Stimulated activated CD8-positive, alpha-beta memory T cell treated with anti-CD3 and anti-CD28 coated beads, Interleukin-4, amount 100 ng/mL, for 48 hours (primary cell): ENCODE measurements at places on chromosomes 5 and 9.

DNA sequence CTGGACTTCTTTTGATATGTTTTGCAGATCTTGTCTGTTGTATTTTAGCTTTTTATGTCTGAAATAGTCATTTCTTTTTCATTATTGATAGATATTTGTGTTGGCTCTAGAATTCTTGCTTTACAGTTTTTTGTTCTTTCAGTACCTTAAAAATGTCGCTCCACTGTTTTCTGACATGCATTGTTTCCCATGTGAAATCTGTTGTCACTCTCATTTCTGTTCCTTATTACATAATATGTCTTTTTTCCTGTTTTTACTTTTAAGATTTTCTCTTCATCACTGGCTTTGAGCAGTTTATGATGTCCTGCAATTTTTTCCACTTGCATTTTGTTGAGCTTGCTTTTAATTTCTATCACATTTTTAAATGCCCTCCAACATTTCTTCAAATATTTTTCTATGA is 270.4 kb upstream of the TARS1 start:
- no peak for DNase-seq

GRCh38 chr5:111902436-111902835 is 145.4 kb upstream of the NREP start:
- no peak for DNase-seq

- DNase-seq: no peak
These were observed 461.3 kb upstream of the RORB start for GRCh38 chr9:74035786-74036185.

GRCh38 chr5:166648736-166649135 is 1642.7 kb upstream of the WWC1 start:
- DNase-seq: no peak

DNA sequence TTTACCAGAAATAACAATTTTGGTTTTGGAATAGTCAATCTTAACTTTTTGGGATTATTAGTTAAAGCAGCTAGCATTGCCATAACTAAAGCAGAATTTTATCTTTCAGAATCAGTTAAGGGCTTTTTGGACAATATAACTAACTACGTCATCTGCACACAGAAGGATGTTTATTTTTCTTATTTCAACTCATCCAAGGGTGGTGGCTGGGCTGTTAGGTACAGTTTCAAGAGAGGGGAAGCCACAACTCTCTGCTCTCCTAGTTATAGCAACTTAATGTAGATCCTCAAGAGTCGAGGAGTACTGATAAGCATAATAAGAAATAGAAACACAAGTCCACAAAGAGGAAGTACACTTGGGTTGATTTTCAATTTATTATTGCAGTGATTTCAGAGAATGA is 65.6 kb downstream of the ANKRD55 start:
- DNase-seq: no peak

GRCh38 chr9:99822806-99823591 is 1.3 kb downstream of the NR4A3 start:
- DNase-seq: peak; percentile 53

DNA sequence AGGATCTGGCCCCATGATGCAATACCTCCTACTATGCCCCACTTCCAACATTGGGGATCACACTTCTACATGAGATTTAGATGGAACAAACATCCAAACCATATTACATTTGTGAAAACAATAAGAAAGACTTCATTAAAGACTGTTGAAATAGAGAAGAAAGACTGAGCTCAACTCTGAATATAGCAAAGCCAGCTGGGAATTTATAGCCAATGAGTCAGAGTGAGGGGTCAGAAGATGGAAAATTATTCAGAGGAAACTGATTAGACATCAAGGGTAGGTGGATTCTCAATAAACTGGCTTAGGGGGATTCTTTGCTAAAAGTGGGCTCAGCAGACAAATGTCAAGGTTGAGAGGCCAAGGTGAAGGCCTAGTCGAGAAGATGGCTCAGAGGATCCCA is 25.6 kb downstream of the BTF3 start:
- no peak for DNase-seq

DNA sequence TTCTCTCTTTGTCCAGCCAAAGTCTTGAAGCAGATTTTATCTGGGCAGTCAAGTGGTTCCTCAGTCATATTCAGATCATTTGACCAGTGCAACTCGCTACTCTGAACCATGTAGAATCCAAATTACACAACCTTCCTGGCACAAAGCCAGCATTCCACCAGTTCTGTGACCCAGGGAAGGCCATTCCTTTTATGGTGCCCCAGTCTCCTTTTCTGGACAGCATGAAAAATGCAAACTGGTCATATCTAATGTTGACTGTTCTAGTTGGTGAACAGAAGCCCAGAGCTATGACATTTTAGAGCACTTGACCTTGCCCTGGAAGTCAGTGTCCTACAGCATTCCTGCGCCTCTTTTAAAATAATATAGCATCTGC is 364.6 kb downstream of the BRINP1 start:
- no peak for DNase-seq

DNA sequence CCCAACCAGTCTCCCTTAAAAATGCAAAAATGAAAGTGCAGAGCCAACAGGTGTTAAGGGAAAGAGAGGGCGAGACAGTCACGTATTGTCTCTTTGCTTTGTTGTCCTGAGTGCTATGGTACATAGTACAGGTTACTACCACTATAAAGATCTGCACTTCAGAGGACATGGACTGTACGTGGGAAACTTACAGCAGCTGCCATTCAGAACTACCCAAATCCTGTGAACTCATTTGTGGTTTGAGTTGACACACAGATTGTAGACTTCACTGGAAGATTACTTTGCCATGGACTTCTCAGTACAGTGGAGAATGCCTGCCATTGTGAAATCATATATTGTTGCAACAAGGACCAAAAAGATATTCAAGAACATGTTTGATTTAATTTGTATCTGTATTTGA is 34.8 kb downstream of the FBXO38 start:
- DNase-seq: no peak

DNA sequence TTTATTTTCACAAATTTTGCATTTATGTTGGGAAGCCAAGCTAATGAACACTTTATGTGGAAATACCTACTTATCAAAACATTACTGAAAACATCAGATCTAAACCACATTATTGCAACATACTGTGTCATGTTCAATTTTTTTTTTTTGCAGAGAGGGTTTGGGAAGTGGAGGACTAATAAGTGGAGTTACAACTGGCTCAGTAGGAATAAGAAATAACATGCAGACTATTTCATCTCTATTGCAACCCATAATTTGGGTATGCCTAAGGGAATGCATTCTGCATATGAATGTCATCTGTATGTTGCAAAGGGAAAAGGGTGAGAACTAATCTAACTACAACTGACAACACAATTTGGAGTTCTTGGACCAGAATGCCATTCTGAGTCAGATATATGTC is 41.8 kb downstream of the APC start:
- no peak for DNase-seq

DNA sequence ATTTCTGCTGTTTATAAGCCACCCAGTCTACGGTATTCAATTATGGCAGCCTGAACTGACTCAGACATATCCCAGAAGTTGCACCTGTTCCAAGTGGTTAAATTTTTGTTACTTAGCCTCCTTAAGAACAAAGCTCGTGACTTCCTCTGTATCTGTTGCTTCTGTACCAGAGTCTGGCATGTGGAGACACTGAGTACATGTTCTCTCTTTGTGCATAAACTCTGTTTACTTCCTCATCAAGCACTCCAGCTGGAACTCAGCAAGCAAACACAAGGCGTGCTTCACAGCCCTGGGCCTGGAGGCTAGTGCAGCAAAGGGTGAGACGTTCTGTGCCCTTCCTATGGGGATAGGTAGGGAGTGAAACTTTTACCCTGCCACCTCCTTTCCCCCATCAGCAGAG is 19.0 kb downstream of the C9orf152 start:
- no peak for DNase-seq

- DNase-seq: no peak
These were observed 96.5 kb upstream of the PHYKPL start for GRCh38 chr5:178328826-178329730.

DNA sequence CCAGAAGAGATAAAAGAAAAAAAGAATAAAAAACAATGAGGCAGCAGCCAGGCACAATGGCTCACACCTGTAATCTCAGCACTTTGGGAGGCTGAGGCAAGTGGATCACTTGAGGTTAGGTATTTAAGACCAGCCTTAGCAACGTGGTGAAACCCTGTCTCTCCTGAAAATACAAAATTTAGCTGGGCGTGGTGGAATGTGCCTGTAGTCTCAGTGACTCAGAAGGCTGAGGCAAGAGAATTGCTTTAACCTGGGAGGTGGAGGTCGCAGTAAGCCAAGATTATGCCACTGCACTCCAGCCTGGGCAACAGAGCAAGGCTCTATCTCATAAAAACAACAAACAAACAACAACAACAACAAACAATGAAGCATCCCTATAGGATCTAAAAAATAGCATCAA is 121.5 kb downstream of the HMHB1 start:
- no peak for DNase-seq

GRCh38 chr5:180180846-180181245 is 28.2 kb downstream of the RASGEF1C start:
- no peak for DNase-seq

DNA sequence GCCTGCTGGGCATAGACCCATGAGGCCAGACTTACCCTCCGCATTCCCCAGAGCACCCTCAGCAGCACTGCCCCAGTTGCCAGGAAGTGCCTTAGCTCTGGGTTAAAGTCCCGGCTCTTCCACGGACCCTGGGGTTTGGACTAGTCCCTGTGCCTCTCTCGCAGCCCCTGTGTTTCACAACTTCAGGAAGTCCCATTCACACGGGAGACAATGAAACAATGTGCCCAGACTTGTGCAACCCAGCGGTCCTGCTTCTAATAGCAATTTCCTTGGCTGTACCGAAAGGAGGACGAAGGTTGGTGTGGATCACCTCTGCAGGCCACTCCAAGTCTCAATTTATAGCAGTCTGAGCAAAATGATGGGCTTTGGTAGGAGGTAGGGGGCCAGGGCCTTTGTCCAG is 41.8 kb upstream of the FAT2 start:
- no peak for DNase-seq

DNA sequence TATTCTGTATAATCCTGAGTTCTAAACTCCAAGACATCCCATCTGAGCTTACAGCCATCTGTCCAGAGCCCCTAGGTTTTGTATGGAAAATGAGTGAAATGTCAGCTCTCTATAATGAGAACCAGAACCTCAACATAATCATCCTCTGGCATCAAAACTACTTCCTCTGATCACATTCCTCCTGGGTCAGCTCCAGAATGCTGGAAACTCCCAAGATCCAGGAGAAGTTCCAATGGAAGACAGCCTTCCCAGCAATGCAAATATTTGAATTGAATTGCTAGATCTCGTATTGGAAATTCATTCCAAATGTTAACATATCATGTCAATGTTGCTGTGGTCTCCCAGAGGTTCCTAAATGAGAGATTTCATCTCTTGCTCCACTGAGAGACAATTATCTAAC is 23.8 kb downstream of the C9 start:
- DNase-seq: no peak

- no peak for DNase-seq
These were observed at the start of gene GRIA1 for GRCh38 chr5:153490118-153491037. Gene GRIA1 (plus strand): TSS chr5:153490670.

DNA sequence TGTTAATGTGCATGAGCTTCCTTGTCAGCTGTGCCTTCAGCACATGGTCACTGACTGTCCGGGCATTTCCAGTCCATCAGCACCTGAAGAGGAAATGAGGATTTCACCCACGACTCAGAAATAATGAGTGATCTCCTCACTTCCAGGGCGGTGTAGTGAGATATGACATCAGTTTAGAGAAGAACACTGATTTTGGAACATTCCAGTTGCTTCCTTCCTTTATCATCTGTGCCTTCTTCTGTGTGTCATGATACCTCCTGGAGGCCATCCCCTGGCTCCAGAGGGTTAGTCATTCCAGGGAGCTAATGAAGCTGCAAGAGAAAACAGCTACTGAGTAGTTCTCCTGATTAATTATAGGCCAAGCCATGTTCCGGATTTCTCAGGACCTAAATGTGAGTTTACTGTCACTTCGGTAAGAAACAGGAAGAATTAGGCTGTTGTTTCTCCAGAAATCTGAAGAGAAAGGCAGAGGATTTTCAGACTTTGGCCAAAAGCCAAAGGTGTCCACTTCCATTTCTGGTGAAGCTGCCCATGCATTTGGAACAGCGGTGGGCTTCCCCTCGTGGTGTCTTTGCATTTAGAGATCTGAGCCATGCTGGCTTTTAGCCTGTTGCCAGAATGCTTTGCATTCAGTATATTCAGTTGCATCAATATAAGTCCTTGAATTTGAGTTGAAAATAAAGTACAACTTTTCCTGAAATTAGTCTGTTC is 161.3 kb upstream of the OTULINL start:
- DNase-seq: no peak

GRCh38 chr5:78893940-78894677 is 91.0 kb downstream of the ARSB start:
- DNase-seq: no peak

- no peak for DNase-seq
These were observed 35.5 kb downstream of the OR2Y1 start for GRCh38 chr5:180704362-180704761.

DNA sequence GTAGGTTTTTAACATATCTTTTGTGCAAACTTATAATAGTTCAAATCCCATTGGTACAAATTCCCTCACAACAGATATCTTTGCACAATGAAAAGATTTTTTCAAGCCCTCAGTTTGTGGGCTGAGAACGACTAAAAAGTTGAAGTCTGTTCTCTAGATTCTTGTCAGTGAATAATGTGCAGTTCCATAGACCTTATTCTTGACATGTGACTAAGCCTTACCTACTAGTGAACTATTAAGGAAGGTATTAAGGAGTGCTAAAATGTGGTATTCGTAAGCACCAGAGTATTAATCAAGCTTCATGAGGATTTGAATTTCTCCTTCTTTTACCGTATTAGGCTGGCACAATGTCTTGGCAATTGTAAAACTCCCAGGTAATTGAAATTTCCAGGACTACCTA is 205.6 kb upstream of the DMRTA1 start:
- DNase-seq: no peak

DNA sequence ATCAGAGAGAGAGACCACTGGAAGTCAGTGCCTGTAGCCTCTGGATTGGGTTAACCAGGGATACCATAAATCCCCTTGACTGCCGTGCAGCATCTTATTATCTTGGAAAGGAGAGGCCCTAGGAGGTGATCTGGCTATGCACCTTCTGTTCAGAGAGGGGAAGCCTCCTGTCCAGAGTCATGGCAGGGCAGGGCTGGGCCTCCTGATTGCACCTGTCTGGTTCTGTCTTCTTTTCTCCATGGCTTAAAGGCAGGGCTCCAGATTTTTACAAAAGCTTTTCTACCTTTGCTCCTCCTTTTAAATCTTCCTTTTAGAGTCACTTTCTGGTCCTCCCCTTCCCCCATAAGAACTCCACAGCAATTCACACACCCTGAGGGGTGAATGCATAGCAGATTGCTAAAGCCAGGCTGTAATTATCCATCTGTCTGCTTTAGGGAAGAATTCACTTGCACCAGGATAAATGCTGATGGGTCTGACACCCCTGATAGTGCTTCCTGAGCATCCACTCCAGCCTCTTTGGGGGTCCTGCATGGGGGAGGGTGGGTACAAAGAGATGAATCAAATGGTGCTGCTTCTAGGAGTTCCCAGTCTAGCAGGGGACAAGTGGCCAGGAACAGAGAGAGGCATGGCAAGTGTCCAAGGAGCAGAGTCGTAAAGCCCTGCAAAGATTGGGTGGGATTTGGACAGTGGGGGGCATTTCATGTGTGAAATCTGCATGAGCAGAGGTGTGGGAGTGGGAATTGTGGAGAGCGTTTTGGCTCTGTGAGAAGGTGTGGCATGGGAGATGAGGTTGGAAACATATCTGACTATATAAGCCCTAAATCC is 141.3 kb upstream of the ALDH1B1 start:
- DNase-seq: no peak
